Right cardiac atrium (tissue), 5 donors: ENCODE measurements at places on chromosomes 5 and 9. TPM values are rescaled to one million over a fixed set of nuclear protein-coding genes. Genes with fewer than 3 reads are reported as not detected.

Gene PDGFRB
- 24.6 TPM for polyA plus RNA-seq

DNA sequence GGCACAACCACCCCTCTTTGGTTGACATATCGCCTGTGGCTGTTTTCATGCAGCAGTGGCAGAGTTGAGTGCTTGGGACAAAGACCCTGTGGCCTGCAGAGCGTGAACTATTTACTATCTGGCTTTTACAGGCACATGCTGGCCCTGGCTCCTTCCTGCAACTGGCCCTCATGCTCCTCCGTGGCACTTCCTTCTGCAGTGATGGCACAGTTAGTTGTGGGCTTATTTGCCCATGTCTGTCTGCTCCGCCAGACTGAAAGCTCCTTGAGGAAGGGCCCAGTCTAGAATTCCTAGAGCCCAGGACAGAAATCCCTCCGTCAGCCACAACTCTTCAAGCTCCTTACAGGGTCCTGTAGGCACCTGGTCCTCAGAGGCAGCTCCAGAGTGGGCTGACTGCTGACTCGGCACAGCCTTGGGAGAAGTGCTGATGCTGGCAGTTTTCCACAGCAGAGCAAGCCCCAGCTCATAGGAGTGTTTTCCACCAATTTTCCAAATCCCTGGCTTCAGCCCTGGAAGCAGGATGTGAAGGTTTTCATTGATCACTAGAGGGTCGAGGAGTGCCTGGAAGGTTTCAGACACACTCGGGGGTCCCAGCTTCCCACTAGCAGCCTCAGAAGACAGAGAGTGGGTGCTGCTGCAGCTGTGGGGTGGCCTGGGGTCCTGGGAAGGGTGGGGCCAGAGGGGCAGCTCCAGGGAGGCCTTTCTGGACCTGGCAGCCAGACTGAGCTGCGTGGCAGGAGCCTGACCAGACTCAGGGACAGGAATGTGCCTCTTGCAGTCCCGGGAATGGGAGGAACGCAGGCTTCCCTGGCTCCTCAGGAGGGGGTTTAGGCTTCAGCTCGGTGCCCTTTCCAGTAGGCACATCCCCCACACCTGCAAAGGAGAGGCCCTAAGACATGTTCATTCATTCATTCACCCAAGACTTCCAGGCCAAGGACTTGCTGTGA, 56.5 kb upstream of the ANGPTL2 start:
- no peak for DNase-seq

DNA sequence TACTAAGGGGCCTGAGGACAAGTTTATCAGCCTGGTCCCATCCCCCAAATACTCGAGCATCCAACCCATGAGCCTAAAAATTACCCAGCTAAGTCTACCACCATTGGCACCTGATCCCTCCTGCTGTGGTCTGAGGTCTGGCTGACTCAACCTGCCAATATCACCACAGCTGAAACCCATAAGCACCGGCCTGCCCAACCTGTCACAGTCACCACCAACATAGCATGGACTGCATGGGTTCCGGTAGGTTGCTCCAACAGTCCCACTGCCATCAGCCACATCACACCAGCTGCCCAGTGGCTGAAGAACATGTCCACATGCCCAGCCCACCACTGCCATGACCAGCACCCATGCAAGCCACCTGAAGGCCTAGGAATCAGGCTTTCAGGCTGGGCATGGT, 495.0 kb downstream of the PRELID2 start:
- no peak for DNase-seq

- no peak for DNase-seq
These were observed 152.7 kb downstream of the FSTL4 start for GRCh38 chr5:133459474-133460160.

Gene TAF11L5
- polyA plus RNA-seq, result not detected

- no peak for DNase-seq
These were observed 158.8 kb upstream of the SPEF2 start for GRCh38 chr5:35458824-35459207.

DNA sequence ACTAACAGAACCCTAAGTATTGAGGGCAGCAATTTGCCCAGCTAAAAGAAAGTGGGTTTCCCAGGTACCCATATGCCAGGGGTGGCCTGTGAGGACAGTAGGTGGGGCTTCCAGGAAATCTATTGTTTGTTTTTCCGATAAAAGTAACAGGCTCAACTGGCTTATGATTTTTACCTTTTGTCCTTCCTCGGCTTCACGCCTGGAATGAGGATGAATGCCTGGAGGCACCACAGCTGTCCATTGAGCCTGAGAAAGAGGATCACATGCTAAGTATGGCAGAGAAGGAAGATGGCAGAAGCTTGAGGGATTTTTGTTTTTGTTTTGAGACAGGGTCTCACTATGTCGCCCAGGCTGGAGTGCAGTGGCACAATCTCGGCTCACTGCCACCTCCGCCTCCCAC, 84.1 kb downstream of the KLF4 start:
- no peak for DNase-seq

GRCh38 chr9:36946653-36947052, 87.4 kb downstream of the PAX5 start:
- no peak for DNase-seq

DNA sequence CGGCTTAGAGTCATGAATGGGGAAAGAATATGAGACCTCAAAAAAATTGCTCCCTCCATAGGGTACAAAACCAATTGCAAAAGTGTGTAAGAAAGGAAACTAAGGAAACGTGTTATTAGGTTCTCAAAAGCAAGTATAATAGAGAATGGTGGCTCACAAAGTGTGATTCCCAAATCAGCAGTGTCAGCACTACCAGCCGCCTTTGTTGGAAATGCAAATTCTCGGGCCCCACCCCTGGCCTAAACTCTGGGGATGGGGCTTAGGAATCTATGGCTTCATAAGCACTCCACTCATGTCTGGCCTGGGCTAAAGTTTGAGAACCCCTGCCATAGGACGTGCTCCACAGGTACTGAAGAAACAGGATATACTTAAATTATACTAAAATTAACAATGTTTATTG, 1.6 kb upstream of the CCDC69 start:
- DNase-seq, result no peak

DNA sequence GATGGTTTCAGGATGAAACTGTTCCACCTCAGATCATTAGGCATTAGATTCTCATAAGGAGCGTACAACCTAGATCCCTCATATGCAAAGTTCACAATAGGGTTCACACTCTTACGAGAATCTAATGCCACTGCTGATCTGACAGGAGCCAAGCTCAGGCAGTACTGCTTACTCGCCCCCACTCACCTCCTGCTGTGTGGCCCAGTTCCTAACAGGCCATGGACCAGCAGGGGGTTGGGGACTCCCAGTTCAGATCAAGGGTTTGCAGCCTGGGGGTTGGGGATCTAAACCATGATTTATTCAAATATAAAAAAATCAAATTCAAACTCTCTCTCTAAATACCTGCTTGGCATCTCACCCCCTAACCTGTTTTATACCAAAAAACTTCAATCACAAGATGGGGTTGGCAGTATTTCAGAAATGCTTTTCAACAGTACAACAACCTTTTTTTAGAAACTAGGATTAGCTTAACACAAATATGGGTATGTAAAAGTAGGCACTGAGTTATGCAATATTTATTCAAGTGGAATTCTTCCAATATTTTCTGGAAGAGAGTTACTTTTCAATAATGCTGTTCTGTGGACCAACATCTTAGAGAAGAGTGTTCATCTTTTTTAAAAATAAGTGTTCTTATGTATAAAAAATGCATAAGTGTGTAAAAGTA, 30.1 kb upstream of the SLC12A2 start:
- no peak for DNase-seq

- peak; percentile 95 for DNase-seq
These were observed 8.1 kb downstream of the SLC12A7 start for GRCh38 chr5:1103505-1104326.

Gene KIF3A
- polyA plus RNA-seq, result 4.2 TPM

Gene LYRM7
- 15.5 TPM for polyA plus RNA-seq

Gene TOR1A
- 16.1 TPM for polyA plus RNA-seq
